HuH-7.5 (cell line): ENCODE measurements at places on chromosomes 2 and 18.

GRCh38 chr2:113281910-113282746, 3.4 kb upstream of the PAX8 start:
- no peak for DNase-seq

DNA sequence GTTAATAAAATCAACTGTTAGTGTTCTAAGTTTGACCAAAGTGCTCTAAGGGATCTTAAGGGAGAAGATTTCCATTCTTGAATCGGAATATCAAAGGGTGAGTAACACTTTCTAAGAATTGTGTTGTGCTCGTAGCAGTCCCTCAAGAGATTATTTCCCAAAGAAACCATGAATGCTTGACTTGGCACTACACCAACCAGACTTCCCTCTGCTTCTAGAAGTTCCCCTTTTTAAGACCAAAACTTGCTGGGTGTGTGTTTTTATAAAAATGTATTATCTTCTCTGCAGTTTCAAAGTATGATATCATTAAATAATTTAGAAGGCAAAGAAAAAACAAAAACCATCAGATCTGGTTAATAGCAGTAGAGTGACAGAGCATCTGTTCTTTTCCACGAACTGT, 522.0 kb upstream of the FAM98A start:
- no peak for DNase-seq

GRCh38 chr2:85765081-85765731, 11.4 kb downstream of the ATOH8 start:
- DNase-seq = no peak

DNA sequence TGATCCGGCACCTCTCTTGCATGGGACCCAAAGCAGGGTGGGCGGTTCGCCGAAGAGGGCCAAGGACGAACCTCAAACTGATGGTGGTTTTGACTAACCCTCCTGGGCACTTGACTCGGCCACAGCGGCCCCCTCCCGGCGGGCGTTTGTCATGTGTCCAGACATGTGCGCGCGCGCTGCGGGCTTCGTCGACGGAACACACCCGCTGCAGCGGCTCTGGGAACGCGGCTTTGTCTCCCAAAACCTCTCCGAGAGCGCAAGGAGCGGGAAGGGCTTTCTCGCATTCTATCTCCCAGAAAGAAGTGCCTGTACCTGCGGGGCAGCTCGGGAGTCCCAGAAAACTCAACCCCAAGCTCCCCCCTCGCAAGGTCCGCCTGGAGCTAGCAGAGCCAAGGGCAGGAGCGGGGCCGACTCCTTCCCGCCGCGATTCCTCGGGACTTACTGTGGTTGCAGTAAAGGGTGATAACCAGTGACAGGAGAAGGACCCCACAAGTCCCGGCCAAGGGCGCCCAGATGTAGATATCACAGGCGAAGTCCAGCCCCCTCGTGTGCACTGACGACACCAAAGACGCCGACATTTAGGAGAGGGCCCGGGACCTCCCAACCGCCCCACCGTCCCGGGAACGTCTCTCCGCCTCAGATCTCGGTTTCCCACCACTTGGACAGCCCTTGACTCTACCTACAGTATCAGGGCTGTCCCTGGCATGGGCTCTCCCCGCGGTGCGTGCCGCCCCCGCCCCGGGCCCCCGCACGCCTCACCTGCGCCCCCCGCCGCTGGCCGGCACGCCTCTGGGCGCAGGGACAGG, 1.6 kb downstream of the CD8A start:
- no peak for DNase-seq

DNA sequence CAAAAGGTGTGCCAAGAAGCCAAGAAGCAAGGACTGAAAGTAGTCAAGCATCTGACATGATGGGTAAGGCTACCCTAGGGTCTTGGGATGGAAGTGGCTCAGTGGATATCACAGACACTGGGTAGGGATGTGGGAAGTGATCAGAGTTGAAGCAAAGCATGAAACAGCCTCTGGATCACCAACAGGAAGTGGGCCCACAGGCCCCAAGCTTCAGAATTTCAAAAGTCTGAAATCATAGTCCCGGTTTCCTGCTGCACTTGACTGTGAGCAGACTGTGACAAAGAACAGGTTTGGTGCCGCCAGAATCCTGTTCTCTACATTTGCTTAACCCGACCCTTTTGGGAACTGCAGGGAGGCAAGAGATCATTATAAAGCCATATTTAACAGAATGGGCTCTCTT, 57.4 kb downstream of the SP100 start:
- no peak for DNase-seq

GRCh38 chr18:41765460-41765859, 189.6 kb upstream of the PIK3C3 start:
- DNase-seq = no peak

DNA sequence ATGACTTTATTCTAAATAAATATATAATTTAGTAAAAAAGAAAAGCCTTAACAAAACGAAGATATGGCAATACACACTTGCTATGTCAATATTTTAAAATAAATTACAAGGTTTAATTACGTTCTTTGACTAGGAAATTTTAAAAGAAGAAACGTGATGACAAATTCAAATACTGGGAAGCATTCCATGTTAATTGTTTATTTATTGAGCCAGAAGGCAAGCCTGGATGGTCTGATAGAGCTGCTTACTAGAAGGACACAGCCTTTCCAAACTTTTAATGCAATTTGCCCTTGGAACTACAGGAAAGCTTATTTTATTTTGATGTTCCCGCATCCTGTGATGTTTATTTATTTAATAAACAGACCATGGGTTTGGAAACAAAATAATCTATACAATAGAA, 33.4 kb upstream of the DSEL start:
- DNase-seq = no peak

DNA sequence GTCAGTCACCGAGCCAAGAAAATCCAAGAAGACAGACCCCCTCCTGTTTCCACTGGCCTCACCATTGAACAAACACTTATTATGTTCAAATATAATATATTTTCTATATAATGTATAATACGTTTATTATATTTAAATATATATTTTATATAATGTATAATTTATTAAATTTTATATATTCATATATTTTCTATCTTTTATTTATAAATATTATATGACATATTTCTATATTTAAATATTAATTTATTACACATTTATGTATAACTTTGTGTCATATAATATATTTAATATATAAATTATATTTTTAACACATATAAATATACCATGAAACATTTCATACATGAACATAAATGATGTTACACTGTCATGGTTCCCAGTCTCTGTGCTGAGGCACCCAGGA, 60.9 kb upstream of the RMDN2 start:
- no peak for DNase-seq
